DMS79 (cell line): ENCODE measurements at places on chromosomes 3 and 15.
A peak's percentile ranks its signal among the peaks of the same experiment; 100 is the strongest.

DNA sequence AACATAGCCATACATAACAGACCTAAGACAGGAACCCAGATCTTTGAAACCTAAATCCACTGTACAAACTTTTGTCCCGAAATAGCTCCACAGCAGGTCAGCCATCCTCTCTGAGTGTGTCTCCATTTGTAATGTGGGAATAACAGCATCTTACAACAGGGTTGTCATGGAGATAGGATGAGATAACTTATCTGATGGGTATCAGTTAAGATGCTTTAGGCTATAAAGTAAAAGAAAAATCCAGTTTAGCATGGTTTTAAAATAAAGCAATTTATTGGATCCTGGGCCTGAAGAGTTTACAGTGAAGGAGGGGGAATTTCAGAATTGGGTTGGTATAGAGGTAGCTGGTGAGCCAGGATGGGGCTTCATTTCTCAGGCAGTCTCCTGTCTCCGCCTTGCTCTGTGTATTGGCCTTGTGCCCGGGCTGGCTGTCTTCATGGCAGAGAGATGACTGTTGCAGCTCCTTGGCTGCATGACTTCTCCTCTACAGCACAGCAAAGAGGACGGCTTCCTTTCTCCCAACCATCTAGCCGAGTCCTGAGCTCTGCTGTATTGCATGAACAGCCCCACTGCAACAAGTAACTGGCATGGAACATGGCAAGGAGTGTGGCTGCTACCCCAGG lies 131.9 kb upstream of the PROK2 start:
- DNase-seq, result no peak

DNA sequence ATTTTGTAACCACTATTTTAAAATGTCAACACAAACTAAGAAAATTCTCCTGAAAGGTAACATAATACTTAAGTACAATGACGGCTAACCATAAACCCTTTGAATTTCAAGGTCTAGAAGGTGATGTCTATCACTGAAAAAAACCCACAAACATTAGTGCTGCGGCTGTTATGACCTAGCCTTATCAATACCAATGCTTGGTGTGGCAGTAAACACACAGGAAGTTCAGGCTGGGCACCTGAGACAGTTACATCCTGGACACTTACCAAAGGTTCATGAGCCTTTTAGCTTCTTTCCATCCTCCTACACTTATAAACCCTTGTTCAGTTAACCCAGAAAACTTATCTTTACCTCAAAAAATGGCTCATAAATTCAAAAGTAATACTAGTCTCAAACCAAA lies 5.8 kb downstream of the HSPBAP1 start:
- no peak for DNase-seq

- no peak for DNase-seq
Measured at GRCh38 chr3:65398953-65399352, 639.8 kb downstream of the MAGI1 start.

DNA sequence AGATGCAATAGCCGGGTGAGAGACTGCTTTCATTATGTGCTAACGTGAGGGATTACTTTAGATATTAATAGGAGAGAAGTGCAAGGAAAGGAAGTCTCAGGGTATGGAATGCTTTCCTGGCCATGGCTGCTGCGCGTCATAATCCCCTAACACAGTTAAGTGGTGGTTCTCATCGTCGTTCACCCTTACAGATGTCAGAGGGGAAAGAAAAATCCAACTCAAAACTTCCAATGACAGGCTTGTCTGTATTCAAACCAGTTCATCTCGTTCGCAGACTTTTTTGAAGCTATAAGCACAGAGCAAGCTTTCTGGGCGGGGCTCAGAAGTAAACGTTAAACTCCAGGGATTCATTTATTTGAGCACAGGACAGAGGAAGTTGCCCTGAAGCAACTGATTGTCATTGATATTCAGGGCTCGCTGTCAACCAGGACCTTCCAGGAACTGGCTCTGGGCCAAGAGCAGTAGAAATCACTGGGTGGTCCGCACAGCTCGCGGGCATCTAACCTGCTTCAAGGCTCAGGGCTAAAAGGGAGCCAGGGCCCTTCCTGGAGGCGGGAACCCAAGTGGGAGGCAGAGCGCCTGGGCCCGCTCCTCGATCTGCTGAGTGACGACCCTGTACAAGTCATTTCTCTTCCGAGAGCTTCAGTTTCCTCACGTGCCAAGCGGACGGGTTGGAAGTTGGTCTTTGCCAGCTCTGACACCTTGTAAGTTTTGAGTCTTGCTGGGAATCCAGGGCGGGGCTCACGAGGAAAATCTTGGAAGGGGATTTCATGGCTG lies 1.1 kb upstream of the LPP start:
- DNase-seq, result peak; percentile 48

DNA sequence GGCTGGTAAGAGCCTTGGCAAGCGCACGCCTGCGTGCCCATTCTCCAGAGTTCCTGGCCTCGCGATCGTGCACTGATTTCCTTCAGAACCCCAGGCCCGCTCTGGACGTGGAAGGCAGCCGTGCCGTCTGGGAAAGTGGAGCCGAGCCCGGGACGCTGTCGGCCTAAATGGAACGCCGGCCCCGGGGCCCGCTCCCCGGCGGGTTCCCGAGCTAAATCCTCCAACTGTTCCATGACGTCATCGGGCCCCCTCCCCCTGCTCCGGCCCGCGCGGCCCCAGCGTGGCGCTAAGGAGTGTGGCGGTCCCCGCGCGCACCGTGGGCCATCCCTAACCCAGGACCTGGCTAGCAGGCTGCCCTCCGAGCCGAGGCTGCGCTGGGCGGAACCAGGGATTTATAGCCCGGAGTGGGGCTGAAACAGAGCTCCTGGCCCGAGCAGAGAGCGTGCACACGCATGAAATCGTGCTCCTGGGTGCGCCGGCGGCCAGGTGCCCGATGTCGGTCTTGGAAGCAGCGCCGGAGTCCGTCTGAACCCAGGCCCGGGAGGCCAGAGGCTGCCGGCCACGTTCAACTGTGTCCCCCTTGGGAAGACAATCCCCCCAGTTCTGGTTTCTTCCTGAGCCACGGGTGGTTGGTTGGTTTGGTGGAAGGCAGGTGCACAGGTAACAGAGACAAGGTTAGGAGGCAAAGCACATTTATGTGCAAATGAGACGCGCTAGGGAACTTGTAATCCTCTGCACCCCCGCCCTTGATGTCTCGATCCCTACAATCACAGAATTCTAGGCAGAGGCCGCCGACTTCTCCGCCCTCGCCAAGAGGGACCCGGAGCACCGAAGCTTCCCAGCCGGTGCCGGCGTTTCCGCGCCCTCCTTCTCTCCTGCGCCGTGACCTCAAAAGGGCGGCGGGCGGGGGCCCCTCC lies 84.9 kb upstream of the ETV5 start:
- no peak for DNase-seq
